ENCODE measurements at places on chromosomes 2 and 18.

GRCh38 chr2:216257089-216257488 lies 115.2 kb downstream of the MARCHF4 start:
- no peak for DNase-seq

DNA sequence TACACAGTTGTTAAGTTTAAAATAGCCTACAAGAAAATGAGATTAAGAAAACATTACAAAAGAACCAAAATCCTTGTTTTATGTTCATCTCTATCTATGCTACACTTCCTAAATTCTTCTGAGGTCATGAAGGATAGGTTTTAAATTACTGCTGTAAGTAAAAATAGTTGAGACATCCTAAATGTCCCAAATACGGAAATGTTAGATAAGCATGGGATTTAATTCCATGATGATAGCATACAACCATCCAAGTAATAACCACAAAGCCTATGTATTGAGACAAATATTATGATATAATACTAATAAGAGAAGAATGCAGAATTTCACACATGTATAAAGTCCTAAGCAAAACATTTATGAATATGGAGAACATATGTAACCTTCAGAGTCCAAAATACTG lies 34.1 kb downstream of the PIEZO2 start:
- no peak for DNase-seq

- no peak for DNase-seq
Measured at GRCh38 chr2:200695601-200696000, 109.8 kb downstream of the AOX1 start.

GRCh38 chr2:235614900-235615712 lies 121.3 kb downstream of the AGAP1 start:
- no peak for DNase-seq

- DNase-seq: no peak
Measured at GRCh38 chr2:234469972-234470371, 26.9 kb downstream of the ARL4C start.

DNA sequence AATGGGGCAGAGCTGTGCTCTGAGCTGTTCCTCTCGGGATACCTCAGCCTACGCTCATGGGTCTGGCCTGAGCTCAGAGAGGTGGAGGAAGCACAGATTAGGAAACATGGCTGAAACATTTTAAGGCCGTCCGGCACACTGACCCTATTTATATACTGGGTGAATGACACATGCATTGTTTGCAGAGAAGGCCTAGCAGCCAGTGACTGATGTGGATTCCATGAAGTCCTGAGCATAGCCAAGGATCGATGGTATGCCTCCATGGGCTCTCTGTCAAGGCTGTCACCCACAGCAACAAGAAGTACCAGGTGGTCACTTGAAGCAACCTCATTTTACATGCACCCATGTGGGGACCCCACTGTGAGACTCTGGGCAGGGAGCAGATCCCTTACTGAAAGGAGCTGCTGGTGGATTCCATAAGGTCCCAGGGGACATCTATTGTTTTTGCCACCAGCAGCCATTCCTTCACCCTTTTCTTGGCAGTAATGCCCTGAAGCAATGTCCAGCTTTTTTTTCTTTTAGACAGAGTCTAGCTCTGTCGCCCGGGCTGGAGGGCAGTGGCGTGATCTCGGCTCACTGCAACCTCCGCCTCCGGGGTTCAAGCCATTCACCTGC lies 8.4 kb downstream of the PTMA start:
- DNase-seq: no peak

GRCh38 chr2:165757906-165758675 lies 36.0 kb downstream of the GALNT3 start:
- no peak for DNase-seq

Data from NCI-H510A (cell line).